Progenitor cell of endocrine pancreas (in vitro differentiated cells): ENCODE measurements at places on chromosomes 6 and 20.

DNA sequence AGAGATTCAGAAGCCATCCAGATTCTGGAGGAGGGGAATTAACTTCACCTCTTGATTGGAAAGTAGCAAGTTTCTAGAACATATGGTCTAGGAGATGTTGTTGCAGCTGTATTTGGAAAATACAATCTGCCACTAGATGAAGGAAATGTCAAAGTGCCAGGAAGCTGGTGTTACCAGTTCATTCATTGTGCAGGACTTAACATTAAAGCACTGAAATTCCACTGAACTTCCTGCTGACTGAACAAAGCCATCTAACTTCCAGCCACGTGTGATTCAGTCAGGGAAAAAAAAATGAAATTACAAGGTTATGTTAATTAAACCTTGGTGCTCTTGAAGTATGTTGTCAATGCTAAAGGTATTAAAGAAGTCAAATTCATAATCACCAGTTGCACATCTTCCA lies 321.5 kb upstream of the SASH1 start:
- no peak for DNase-seq

- DNase-seq = no peak
These were observed 80.2 kb downstream of the ANKEF1 start for GRCh38 chr20:10115021-10115420.

DNA sequence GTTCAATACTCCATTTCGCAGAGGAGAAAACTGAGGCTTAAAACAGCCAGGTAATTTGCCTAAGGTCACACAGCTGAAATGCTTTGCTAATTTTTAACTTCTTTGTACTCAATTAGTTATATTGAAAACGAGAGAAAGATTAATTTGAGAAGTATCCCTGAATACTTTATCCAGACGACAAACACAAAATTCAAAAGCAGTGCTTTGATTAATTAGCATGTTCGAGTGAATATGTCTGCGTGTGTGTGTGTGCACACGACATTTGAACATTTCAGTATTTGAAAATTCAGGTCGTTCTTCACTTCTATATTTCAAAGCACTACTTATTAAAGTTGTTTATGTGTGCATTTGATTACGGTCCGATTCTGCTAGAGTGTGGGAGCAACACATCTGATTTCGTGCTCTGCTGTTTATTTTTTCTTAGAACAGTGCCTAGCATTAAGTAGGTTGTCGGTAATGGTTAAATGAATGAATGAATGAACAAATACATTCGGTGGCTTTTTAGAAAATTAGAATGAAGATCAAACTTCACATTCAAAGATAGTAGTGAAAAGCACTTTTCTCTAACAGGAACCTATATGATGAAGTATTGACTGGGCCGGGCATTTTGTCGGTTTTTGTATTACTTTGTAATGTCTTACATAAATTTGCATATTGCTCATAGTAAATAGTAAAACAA lies 36.9 kb upstream of the SYNCRIP start:
- DNase-seq = no peak

GRCh38 chr6:81727876-81728517 lies 24.5 kb downstream of the TENT5A start:
- no peak for DNase-seq

- DNase-seq = no peak
These were observed 66.3 kb downstream of the SMOC2 start for GRCh38 chr6:168507297-168507696.

- no peak for DNase-seq
These were observed 7.6 kb downstream of the TREM1 start for GRCh38 chr6:41278699-41279405.

DNA sequence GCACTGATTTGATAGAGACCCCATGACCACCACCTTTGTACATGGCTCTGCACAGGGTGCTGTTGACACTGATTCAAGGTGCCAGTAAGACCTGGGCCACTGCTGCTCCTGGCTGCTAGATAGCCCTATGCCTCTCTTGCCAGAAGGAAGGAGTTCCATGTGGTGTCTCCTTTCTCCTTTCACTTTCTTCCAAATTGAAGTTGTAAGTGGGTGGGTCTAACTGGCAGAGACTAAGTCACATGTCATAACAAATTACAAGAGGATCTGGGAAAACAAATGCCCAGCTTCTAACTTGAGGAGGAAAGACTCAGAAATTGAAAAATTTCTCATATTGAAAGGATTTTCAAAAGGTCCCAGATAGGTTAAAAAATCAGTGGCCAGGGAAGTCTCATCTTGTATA lies 116.8 kb downstream of the TFAP2B start:
- no peak for DNase-seq

- DNase-seq = no peak
These were observed 10.8 kb downstream of the FAM50B start for GRCh38 chr6:3859878-3860552.

DNA sequence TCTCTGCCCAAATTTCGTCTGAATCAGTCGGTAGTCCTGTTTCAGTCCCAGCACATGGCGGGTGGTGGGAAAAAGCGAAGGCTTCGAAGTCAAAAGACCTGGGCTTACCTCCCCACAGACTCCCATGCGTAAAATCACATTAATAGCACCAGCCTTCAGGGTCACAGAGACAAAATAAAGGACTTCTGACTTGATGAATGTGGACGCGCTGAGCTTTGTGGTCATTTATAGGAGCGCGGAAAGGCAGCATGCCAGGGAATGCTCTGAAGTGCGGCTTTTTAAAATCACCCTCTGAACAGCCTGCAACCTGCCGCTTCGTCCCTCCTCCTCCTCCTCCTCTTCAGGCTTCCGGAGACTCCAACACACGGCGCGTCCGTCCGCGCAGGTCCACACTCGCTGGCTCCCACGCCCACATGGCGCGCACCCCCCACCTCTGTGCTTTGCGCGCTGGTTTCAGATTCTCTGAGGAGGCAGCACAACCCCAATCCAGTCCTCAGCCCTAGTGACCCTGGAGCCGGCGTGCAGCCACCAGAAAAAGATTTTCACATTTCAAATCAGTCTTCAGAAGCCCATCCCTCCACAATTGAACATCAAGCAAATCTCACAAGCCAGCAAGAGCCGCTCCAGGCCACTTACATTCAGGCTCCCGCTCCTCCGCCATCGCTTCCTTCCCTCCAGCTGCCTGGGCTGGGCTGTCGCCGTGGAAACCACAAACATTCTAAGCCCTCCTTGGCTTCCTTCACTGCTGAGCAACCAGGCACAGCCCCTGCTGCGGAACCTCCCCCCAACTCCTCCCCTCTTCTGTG lies at the start of gene C6orf118:
Gene C6orf118 (minus strand): TSS at position 680 of the 806 bp plus-strand sequence. CDS start 19 bp downstream, at position 661.
- DNase-seq = peak; percentile 51

- DNase-seq = no peak
These were observed 194.2 kb downstream of the PRL start for GRCh38 chr6:22102671-22103070.

GRCh38 chr6:119083007-119083406 lies 4.5 kb upstream of the FAM184A start:
- no peak for DNase-seq
